IPS-NIHi11 (cell line): ENCODE measurements at places on chromosomes 4 and X.

- no peak for DNase-seq
Observed at GRCh38 chrX:100979881-100980607, 10.5 kb downstream of the ARL13A start.

DNA sequence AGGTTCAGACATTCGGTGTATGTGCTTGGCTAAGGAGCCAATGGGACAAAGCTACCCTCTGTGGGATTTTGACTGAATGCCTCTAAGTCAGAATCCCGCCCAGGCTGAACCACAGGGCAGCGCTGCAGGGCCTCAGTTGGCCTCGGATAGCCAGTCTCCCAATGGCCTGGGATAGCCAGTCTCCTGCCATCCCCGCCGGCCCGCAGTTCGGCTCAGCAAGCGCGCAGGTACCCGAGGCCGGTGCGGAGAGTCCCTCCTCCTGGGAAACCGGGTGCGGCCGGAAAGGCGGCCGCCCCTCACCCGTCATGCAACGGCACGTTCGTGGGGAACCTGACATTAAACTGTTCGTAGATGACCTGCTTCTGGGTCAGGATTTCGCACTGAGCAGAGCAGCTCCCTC lies 16.1 kb downstream of the PPEF2 start:
- DNase-seq, result no peak

DNA sequence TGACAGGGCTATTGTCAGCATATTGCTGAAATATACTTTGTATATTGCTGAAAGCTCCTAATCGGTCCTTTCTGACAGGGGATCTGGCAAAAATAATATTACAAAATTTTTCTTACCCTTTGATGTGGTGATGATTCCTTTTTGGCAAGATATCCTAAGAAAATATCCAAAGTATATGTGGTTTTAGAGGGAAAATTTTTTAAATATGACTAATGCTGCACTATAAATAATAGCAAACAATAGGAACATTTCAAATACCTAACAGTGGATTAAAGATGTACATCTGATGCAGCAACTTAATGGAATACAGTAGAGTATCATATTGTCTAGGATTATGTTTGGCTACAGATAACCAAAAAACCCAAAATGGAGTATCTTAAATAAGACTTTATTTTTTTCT lies 49.6 kb downstream of the RRAGB start:
- DNase-seq, result no peak

- no peak for DNase-seq
Observed at GRCh38 chr4:22385611-22386011, 130.3 kb downstream of the ADGRA3 start.

DNA sequence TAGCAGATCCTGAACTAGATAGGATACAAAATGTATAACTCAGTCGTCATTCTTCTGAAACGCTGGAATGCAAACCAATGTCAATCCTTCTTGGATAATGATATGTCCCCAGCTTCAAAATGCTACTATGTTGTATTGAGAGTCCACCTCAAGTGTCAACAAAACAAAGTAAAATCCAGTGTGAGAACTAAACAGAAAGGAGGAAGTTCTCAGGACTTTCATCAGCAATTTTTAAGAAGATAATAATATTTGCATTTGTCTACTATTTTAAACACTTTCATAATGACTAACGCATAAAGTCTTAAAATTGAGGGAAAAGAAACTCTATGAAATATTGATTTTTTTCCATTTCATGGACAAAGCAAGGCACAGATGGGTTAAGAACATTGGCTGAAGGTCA lies 36.3 kb downstream of the SOD3 start:
- no peak for DNase-seq

DNA sequence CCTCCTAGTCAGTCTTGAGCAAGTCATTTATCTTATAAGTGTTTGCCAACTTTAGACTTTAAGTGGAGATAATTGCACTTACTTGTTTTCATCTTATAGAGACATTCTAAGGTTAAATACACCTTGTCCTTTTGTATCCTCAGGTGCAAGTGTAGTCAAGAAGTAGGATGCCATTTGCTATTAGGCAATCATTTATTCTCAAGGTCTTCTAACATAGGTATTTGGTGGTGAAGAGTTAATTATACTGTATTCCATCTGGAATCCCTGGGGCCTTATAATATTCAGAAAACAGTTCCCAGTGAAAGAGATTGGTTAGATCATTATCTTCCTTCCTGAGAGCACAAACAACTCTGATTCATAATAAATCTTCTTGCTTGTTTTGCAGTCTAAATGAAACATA lies 23.7 kb downstream of the SULT1E1 start:
- no peak for DNase-seq

DNA sequence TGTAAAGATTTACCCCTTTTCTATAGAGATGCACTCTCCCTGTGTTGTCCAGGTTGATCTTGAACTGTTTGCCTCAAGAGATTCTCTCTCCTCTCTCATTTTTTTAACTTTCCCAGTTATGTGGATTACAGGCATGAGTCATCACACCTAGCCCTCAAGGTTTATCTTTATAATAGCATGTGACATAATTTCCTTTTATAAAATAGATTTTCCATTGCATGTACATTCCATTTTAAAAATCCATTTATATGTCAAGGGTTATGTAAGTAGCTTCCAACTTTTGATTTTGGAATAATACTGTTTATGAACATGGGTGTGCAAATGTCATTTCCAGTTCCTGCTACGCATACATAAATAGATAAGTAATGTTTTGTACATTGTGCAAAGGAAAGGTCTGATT lies 20.6 kb downstream of the ZNF721 start:
- DNase-seq, result no peak

DNA sequence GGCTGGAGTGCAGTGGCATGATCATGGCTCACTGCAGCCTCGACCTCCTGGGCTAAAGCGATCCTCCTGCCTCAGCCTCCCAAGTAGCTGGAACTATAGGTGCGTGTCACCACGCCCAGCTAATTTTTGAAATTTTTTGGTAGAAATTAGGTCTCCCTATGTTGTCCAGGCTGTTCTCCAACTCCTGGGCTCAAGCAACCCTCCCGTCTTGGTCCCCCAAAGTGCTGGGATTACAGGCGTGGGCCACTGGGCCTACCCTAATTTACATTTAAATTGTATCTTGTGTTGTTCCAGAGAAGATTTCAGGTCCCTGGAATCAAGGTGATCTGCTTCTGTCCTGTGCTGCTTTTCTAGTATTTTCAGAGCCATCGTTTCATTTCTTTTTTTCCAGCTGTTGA lies 1.2 kb upstream of the LRPAP1 start:
- no peak for DNase-seq

GRCh38 chrX:9707306-9708033 lies 58.2 kb downstream of the GPR143 start:
- no peak for DNase-seq

DNA sequence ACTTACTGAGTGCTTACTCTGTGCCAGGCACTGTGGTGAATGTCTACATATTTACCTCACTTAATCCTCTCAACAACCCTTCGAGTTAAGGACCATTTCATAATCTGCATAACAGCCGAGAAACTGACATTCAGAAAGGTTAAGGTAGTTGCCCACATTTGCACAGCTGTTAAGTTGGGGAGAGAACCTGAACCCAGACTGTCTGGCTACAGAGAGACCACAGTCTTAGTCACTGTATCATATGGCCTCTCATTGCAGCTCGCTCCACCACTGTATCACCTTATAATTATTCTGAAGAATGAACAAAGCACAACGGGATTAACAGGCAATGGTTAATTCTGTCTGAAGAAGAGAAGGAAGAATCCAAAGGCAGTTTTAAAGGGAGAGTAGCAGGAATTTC lies 98.5 kb downstream of the ADGRA3 start:
- no peak for DNase-seq

- DNase-seq, result no peak
Observed at GRCh38 chr4:102843273-102843672, 15.9 kb upstream of the UBE2D3 start.

GRCh38 chrX:69088171-69088938 lies 76.9 kb downstream of the PJA1 start:
- peak; percentile 38 for DNase-seq

DNA sequence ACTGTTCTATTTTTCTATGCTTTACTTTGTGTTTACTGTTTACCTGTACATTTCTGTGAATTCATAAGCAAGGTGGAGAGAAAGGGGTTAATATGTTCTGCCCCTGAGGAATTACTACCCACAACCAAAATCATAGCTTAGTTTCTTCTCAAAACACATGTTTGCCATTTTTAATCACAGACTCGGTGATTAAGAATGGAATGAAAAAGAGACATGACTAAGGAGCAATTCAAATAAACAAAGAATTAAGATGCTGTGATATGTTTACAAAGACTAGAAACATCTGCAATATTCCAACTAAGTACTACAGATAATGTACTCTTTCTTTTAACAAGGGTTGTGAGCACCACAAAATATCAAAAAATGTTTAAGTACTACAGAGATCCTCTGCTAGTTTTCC lies 11.7 kb upstream of the FAT4 start:
- DNase-seq, result no peak

- no peak for DNase-seq
Observed at GRCh38 chrX:99914635-99915034, 495.4 kb downstream of the PCDH19 start.

DNA sequence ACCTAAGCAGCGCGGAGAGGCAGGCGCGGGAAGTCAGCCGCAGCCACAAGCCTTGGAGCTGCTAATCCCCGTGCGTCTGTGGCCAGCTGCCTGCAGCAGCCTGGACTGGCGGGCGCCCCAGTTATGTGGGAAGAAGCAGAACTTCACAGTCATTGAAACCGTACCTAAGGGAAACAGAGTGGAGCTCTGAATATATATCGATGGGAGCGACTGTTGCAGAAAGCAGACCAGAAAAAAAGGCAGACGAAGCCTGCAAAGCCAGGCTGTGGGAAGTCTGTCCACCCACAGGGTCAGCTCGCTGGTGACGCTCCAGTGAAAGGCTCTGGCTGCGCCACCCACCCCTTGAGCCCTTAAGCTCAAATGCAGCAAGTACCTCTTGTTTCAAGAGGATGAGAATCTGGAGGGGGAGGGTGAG lies 24.7 kb downstream of the KCNE5 start:
- peak; percentile 8 for DNase-seq

GRCh38 chr4:175932116-175932515 lies 120.1 kb upstream of the GPM6A start:
- no peak for DNase-seq

DNA sequence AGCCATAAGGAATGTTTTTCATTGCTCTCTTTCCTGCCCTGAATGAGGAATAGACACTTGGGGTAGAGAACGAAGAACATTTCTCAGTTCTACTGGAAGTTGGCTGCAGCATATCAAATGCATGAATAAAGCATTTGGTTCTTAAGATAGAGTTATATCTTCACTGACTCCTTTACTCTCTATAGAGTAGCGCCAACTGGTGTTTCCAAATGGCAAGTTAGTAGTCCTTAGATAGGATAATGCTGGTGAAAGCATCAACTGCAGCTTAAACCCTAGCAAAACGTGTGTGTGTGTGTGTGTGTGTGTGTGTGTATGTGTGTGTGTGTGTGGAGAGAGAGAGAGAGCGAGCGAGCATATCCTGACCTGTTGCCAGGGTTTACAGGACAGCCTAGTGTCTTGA lies 62.2 kb upstream of the FRMPD4 start:
- DNase-seq, result no peak

DNA sequence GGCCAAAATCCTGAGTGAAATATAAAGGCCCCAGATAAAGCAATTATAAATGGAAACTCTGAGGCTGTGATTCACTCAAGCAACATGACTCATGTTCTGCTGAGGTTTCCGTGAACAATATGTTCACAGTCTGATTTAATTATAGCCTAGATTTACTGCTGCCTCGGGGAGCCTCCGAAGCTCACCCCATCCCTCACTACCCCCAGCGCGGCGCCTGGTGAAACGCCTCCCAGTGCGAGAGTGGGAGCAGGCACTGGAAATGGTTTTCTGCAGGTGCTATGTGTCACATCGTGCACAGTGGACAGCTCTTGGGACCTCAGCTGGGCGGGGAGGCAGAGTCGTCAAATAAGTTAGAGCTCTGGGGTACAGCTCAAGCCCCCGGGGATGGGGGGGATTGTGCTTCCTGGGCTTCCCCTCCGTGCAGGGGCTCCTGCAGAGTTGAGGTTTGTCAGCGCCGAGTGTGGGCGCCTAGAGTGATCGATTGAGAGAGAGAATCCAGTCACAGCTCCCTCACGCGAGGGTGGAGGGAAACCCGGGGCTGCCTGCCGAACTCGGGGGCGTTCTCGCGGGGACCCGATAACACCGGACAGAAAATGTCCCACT lies 110.6 kb downstream of the PHKA2 start:
- DNase-seq, result no peak

GRCh38 chr4:156547439-156547838 lies 424.2 kb downstream of the PDGFC start:
- DNase-seq, result no peak

DNA sequence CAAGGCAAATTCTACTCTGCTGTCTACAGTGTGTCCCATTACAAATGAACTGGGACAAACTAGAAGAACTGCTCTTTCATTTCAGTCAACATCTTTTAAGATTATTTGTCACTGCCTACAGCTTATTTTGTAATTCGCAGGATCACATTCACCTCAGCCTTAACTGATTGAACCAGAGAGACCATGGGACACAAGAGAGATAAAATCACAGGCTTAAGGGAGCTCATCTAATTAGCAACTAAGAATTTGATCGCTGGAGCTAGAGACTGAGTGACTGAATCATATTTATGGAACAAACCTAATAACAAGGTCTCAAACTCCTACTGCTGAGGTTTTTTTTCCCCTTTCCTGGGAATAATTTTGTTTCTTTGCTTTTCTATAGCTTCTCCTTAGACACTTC lies 898.2 kb downstream of the PCDH18 start:
- no peak for DNase-seq

DNA sequence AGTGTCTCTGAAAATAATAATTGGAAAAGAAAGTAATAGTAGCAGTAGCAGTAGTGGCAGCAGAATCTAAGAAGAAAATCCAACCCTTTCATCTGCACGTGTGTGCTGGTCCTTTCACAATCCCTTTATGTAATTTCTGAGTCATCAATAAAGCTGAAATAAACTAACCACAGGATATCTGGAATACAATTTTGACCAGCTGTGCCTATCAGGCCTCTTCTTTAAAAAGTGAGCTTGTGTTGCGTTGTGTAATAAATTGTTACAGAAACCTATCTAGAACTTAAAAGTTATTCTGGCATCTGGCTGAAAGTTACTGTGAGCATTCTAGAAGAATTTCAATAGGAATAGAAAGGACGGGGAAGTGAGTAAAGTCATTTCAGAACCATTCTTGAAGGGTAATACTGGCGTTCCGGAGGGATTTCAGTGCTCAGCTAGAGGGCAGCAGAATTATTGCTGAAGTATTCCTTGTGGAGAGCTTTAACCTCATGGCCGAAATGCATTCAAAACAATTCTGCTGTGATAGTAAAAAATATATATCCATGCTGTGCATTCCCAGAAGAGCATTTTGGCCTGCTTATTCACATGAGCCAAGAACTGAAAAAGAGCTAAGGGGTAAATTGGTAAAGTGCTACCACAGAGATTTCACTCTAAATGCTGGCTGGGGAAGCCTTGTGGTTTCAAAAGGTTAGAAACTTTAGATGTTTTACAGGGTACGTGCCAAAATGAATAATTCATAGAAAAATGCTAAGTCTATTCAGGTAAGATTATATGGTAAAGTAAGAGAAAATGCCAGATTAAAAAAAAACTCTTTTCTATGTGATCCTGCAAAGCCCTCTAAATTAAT lies 260.6 kb downstream of the NKX6-1 start:
- no peak for DNase-seq

GRCh38 chr4:100970414-100970813 lies 376.9 kb downstream of the PPP3CA start:
- DNase-seq, result no peak
